ENCODE measurements at places on chromosomes 6 and 20.
A peak's percentile ranks its signal among the peaks of the same experiment; 100 is the strongest.

GRCh38 chr6:81969814-81970213 is 217.3 kb upstream of the TENT5A start:
- DNase-seq: no peak

DNA sequence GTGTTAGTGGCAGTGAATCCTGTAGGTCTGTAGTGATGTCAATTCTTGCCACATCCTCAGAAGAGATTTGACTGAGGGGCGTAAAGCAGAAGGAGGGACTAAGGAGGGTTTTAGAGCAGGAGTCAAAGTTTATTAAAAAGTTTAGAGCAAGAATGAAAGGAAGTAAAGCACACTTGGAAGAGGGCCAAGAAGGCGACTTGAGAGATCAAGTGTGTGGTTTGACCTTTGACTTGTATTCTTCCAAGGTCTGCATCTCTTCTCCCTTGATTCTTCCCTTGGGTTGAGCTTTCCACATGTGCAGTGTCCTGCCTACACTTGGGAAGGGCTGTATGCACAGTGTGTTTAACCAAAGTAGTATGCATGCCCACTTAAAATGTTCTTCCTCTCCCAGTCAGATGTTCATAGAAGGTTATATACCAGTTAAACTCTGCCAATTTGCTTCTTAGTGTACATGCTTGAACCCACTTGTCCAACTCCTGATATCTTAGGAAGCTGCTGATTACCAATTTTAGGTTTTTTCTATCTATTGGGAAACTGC is 627.6 kb downstream of the MMUT start:
- peak; percentile 32 for DNase-seq

DNA sequence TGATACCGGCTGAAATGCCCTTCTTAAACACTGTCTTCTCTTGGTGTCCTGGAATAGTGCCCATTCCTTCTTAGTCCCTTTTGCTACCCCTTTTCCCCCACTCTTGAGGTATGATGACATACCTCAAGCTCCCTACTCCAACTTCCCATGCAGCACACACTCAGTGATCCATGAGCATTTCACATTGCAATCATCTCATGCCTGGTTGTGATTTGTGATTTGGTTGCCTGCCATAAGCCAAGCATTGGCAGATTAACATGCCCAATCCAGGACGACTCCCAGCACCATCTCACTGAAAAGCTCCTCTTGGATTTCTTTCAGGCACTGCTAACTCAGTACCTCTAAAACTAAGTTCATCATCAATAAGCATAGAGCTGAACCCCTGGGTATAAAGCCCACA is 14.7 kb upstream of the PTPRA start:
- DNase-seq: no peak

DNA sequence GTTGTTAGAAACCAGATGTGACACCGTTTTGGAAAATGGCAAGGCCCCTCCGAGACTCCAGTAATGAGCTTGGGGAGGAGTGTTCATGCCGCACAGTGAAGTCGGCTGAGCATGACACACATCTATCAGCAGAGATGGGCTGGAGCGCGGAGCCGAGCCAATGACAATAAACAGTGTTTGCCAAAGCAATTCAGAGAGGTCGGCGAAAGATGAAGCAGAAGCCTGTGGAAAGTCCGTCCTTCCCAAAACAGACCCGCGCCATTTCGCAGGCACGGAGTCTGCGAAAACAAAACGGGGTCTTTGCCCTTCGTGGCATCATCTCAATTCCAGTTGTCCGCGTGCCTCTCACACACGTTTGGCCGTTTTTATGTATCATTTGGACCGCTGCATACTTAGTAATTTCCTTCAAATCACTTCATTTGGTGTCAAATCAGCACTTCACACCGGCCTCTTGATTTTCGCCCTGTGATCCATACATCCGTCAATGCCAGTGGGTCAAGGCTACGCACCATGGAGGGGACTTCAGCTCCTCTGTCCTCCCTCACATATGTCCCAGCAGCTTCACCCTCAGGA is 71.3 kb downstream of the SULF2 start:
- DNase-seq: peak; percentile 28

DNA sequence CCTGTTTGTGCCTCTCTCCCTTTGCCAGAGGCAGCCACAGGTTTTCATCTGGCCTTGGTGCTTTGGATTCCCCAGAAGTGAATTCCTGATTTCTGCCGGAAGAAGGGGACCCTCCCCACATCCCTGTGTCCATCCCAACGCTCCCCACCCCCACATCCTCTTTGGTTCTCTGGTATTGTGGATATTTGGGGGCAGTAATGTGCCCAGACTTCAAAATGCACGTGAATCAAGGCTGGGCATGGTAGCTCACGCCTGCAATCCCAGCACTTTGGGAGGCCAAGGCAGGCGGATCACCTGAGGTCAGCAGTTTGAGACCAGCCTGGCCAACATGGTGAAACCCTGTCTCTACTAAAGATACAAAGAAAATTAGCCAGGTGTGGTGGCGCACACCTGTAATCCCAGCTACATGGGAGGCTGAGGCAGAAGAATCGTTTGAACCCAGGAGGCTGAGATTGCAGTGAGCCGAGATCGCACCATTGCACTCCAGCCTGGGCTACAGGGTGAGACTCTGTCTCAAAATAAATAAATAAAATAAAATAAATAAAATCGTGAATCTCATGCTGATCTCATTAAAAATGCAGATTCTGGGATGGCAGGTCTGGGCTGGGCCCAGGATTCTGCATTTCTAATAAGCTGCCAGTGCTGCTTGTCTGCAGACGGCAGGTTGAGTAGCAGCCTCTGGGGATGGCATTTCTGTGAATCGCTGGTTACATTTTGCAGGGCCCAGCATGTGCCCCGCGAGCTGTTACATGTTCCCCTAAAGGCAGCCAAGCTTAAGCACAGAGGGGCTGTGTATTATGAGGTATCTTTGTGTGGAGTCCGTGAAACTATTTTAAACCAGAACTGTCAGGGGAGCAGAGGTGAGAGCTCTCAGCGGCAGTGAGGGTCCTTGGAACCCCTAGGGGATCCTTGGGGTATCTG is 49.0 kb downstream of the SYNJ2 start:
- DNase-seq: no peak

- DNase-seq: no peak
These were observed 202.0 kb upstream of the GMDS start for GRCh38 chr6:2447318-2447920.

- no peak for DNase-seq
These were observed 1.4 kb downstream of the MCM3 start for GRCh38 chr6:52283111-52283510.

DNA sequence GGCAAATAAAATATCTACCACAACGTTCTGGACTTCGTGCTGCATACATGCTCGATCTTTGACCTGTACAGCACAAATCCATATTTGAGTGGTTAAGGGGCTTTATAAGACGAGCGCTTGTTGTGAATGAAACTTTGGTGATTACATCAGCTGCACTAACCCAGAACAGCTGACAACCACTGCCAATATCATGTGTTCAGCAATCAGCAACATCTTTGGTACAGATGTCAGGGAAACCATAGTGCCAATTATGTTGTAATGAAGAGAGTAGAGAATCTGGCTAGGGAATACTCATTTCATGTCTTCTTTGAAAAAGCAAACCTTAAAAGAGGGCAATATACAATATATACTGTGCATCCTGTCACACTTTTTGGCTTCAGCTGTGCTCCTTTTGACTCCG is 188.6 kb upstream of the NT5E start:
- DNase-seq: no peak

DNA sequence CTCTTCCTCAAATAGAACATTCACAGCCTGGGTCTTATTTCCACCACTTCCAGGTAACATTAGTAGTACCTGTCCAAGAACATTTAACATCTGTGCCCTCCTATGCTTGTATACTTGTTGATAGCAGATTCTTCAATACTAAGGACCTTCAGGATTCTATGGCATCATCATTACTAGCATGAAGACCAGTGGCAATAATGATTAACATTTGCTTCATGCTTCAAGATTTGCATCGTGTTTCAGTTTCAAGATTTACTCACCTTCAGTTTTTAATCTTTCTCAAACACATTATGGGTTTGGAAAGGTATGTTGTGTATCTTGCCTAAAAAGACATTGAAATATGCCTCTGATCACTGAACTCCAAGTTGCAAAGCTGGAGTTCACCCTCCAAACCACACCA is 412.8 kb upstream of the NRSN1 start:
- no peak for DNase-seq

- no peak for DNase-seq
These were observed 304.9 kb downstream of the CDH26 start for GRCh38 chr20:60262967-60263603.

- DNase-seq: no peak
These were observed 251.6 kb downstream of the ERMARD start for GRCh38 chr6:170003027-170003426.

GRCh38 chr6:169232507-169232931 is 21.1 kb downstream of the THBS2 start:
- no peak for DNase-seq

DNA sequence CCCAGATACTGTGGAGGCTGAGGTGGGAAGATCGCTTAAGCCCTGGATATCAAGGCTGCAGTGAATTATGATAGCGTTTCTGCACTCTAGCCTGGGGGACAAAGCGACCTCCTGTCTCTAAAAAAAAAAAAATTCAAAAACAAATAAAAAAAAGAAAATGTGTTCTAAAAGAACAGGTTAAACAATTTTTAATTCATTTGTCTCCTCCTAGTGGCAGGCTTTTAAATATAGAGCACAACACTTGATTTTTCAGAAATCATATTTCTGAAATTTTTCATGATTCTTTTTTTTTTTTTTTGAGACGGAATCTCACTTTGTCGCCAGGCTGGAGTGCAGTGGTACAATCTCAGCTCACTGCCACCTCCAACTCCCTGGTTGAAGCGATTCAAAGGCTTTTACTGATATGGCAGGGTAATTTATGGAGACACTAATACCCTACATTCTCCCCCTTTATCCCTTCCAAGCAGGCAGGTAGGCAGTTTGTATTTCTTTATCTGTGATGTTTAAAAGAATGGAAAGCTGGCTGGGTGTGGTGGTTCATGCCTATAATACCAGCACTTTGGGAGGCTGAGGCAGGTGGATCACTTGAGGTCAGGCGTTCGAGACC is 8.7 kb upstream of the GTF3C6 start:
- DNase-seq: peak; percentile 42

DNA sequence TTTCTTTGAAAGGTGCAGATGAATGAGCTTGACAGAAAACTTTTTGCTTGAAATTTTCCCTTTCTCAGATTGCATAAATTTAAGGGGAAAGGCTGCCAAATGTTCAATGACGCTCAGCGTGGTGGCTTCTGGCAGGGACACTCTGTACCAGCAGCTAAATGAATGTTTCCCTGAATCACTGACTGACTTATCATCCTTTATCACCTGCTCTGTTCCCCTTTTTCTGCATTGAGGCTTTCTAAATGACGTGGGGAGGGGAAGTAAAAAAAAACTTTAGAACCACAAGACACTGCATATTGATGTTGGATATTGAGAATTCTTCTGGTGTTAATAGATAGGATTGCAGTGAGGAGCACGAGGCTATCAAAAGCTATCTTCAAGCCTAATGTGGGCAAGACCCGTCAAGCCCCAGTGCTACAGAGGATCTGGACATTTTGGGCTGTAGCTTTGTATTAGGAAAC is 46.9 kb upstream of the ENPP5 start:
- DNase-seq: no peak

DNA sequence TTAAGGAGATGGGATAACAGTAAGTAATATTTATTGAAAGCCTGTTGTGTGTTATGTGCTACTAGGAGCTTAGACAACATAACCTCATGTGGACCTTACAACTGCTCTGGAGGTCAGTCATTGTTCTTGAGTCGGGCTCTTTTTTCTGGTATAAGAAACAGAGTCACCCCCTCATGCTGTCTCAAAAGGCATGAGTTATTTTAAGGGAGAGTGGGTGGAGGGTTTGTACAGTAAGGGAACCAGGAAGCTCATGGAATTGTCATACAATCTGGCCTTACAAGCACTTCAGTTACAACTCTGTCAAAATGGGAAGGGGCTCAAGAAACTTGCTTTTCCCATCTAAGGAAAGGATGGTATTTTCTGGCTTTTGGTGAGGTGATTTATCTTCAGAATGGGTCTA is 16.5 kb upstream of the DSE start:
- DNase-seq: no peak

DNA sequence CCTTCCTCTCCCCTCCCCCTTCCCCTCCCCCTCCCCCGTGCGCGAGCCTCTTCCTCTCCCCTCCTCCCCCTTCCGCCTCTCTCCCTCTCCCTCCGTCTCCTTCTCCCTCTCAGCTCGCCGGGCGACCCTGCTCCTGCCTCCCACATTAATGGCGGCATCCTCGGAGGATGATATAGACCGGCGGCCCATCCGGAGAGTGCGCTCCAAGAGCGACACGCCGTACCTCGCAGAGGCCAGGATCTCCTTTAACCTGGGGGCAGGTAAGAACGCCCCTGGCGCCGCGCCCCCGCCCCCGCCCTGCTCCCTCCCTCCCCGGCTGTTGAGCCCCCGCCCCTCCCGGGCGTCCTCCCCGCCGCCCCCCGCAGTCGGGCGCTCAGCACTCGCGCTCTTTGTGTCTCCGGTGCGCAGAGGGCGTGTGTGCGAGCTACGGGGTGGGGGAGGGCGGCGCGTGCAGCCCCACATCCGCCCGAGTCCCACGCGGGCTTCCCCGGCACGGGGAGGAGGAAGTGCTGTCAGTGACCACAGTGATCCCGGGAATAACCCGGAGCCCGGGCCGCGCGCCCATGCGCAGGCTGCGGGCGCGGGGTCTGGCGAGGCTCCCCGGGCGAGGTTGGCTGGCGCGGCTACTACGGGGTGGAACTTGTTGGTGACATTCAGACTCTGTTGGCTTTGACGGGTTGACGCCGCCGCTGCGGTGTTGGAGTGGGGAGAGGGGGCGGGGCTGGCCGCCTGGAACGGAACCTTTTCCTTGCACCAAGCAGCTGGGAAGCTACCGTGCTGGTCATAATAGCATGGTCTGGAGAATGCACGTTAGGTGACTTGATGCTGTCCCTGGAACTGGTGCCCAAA is 33.2 kb downstream of the PHACTR1 start:
- DNase-seq: no peak

DNA sequence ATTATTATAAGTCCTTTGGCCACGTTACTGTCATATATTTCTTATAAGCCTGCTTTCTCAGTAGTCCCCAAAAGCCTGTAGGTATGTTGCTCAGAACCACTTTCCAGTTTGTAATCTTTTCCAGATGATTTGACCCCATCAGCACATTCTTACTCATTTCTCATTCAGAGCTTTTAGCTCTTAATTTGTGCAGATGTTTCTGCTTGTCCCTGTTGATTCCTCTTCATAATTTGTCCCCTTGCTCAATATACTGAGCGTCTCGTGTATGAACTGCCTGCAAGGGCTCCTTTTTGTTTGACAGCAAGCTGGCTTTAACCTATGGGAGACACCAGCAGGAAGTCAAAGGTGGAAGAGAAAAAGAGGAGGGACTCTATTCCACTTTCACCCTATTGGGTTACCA is 733.8 kb upstream of the GJE1 start:
- DNase-seq: no peak

GRCh38 chr20:3014179-3014578 is 29.2 kb upstream of the GNRH2 start:
- DNase-seq: no peak

DNA sequence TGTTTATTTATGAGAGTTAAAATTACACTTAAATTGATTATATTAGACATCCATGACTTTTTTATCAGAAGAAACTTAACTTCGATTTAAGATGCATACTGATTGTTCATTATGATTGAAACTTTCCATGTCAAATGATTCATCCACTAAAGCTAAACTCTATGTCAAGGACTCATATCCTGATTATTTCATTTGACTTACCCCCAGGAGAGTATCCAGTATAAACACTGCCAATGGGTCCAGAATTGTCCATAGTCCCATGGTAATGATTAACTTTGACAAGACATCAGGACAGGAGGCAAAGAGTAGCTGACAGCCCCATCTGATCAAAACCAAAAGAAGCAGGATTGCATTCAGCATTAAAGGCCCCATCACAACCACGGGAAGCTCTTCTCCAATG is 709.9 kb downstream of the TFAP2A start:
- DNase-seq: no peak

All from iris pigment epithelial cell (primary cell).